ENCODE measurements at places on chromosomes 4 and X.
A peak's percentile ranks its signal among the peaks of the same experiment; 100 is the strongest.

GRCh38 chr4:82706349-82707000, 92.1 kb downstream of the SCD5 start:
- no peak for DNase-seq

DNA sequence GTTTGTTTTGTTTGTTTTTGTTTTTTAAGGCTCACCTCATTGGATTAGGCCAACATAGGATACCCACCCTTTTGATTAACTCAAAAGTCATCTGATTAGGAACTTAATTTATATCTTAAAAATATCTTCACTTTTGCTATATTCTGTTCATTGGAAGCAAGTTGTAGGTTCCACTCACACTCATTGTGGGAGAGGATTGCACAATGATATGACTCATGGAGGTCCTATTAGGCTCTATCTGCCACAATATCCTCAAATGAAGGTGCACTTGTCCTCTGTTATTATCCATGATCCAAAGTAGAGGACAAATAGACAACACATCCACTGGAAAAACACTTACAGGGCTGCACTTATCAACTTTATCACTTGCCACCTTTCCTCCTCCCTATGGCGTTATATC, 60.5 kb upstream of the ADAMTS3 start:
- DNase-seq: no peak

GRCh38 chr4:113358784-113359183, 309.3 kb downstream of the ANK2 start:
- DNase-seq: no peak

DNA sequence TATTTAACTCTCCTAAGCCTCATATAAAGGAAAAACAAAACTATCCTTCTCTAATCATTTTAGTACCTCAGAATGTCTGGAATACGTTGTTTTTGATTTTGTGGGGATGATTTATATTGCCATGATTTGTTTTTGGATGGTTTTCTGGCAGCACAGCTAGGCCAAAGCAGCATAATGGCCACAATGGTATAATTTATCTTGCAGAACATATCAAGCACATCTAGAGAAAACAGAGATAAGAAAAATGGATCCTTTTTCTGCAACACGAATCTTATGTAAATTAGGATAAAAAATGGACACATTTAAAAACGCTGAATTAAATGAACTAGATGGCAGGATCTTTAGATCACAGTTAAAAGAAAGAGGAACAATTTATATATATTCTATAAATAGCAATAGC, 269.9 kb upstream of the FAT4 start:
- DNase-seq: no peak

DNA sequence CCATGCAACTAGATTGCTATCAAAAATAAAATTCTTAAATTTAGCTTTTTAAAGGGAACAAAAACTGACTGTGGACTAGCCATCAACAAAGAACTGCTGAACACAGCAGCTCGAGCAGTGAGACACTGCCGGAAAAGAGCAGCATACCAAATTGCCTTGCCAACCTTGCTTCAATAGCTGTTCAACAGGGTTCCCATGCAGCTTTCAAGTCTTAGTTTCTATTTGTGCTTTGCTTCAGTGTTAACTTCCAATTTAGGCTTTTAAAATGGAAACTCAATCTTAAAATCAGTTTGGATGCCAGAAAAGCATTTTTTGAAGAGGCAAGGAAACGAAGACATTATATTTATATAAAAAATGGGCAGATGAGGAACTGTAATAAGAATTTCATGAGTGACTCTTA, 463.4 kb upstream of the MAGEB18 start:
- DNase-seq: no peak

DNA sequence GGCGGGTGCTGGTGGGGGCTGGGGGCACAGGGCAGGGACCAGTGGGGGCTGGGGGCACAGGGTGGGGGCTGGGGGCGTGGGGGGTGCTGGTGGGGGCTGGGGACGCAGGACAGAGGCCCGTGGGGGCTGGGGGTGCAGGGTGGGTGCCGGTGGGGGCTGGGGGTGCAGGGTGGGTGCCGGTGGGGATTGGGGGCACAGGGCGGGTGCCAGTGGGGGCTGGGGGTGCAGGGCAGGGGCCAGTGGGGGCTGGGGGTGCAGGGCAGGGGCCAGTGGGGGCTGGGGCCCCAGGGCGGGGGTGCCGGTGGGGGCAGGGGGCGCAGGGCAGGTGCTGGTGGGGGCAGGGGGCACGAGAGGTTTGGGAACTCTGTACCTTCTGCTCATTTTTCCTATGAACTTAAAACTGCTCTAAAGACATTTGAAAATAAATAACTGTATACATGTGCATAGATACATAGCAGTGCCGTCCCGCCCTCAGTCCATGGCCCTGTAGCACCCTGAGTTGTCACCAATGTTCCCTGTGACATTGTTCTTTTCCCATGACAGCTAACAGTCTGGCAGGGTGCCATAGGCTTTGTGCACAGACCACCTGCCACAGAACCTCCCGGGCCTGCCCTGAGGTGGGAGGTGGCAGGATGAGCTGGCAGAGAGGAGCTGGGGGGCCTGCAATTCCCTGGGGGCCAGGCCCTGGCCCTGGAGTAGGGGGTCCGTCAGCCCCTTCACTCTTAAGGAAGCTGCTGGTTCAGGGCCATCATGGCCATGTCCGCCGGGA, 35.6 kb upstream of the ADRA2C start:
- no peak for DNase-seq

- DNase-seq: no peak
Measured at GRCh38 chr4:3713817-3714641, 52.2 kb upstream of the ADRA2C start.

DNA sequence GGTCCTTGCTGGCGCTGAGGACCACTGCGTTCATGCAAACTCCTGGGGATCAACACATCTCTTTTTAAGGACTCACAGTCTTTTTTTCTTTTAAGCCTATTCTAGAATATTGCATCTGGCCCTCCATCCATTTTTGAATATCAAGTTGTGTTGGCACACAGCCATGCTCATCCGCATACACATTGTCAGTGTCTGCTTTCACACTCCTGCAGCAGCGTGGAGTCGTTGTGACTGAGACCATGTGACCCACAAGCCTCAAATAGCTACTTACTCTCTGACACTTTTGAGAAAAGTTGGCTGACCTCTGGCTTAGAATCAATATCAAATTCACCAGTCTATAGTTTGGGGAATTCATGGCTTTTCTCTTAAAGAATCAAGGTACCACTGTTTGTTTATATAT, 191.8 kb upstream of the S100G start:
- no peak for DNase-seq

GRCh38 chr4:169987327-169988228, 38.6 kb downstream of the MFAP3L start:
- DNase-seq: no peak

DNA sequence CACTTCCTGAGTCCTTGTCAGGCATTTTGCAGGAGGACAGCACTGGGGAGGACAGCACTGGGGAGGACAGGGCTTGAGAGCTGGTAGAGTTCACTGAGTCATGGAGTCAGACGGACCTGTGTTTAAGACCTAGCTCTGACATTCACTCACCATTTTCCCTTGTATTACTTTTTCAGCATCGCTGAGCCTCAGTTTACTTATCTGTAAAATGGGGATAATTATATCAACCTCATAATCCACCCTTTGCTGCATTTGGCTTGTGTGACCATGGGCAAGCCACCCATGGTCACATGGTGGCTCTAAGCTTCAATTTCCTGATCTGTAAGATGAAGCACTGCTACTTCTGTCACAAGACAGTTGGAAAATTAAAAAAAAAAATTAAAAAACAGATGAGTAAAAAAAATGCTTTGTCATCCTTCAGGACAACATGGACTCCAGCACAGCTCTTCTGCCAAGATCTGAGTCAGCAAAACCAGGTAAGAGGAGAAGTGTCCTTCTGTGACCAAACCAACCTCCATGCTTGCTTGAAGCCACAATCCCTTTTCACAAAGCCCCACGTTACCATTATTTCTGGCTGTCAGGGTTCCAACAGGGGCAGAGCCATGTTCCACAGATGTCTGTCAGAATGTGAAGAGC, 275.5 kb downstream of the RAB28 start:
- no peak for DNase-seq

DNA sequence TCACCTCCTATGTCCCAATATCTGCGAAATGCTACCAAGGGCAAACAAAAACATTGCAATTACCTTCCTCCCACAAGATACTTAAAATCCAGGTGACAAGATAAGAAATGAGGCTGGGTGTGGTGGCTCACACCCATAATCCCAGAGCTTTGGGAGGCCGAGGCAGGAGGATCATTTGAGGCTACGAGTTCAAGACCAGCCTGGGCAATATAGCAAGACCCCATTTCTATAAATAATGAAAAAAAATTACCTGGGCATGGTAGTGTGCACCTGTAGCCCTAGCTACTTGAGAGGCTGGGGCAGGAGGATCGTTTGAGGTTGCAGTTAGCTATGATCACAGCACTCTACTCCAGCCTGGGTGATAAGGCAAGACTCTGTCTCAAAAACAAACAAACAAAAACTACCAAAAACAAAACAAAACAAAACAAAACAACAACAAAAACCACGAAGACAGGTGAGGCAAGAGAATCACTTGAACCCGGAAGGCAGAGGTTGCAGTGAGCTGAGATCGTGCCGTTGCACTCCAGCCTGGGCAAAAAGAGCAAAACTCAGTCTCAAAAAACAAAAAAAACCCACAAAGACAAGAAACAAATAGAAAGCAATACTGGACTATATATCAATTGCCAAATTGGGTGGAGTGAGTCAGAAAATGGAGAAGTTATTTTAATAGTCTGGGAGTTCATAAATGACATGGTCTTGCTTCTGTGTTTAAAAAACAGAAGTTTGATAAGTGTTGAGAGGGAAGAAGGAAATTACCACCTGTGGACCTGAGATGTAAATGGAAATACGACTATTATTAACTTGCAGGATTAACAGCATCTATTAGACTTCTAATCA, 176.5 kb downstream of the FBXW7 start:
- no peak for DNase-seq

DNA sequence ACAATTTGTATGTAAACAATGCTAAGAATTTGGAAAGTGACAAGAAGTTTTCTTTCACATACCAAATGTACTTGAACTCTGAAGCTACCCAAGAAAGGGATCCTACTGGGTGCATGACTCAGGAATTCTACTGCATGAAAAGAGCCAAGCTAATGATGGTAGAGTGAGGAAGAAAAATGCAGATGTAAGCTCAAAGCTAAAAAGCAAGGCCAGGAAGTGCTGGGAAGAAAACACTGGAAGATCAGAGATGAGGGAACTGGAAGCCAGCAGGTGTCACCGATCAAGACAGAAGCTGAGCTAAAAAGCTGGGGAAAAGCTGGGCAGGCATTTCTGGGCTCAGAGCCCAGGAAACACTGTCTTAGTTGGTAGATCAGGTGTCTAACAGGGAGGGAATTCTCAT, 449.1 kb downstream of the NKX6-1 start:
- no peak for DNase-seq

DNA sequence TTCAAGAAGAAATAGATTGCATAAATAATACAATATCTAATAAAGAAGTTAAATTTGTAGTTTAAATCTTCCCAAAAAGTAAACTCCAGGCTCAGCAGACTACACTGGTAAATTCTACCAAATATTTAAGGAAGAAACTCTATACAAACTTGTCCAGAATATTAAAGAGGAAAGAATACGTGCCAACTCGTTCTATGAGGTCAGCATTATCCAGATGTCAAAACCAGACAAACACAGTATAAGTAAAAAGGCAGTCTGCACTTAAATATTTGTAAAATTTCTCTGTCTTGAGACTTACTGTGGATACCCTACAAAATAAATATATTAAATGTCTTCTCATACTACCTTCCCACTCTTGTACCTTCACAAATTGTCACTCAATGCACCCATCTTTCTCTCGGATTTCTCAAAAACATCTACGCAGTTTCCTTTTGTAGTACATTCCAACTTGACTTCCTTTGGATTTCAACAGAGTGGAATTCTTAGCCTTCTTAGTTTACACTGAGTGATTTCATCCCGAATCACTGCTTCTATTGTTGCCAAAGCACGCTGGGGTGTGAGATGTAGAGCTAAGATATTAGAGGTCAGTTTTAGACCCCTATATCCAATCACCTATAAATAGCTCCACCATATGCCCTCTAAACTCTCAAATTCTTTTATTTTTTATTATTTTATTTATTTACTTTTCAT, 71.6 kb upstream of the MAB21L2 start:
- no peak for DNase-seq

GRCh38 chrX:31508338-31508737, 436.5 kb upstream of the FTHL17 start:
- no peak for DNase-seq

DNA sequence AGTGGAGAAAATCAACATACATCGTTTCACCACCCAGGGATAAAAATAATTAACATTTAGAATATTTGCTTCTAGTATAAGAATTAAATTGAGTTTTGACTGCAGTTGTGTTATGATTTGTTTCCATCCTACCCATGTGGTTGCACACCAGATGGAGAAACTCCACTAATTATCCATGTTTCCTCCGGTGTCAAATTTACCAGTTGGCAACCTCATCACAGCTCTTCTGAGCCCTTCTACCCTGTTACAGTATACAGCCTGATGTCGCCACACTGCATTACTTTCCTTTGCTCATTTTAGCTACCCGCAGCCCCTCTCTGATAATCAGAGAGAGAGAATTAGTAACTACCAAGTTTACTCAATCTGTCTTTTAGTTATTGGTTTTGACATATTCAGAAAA, 411.2 kb downstream of the DTHD1 start:
- no peak for DNase-seq

DNA sequence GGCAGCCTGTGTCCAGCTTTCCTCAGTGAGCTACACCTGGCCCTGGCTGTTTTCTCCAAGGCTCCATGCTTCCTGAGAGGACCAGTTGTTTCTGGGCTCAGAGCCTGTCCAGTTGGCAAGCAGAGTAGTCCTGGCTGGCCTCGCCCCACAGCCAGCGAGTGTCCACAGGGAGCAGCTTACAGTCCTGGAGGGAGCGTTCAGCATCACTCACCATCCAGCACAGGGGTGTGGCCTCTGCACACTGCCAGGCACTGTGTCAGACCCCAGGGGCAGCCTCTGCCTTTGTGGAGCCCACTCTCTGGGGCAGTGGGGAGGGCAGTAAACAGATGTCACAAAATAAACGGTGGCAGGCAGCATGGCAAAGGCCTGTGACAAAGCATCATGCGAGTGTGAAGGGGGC, 23.9 kb downstream of the EVC start:
- no peak for DNase-seq

DNA sequence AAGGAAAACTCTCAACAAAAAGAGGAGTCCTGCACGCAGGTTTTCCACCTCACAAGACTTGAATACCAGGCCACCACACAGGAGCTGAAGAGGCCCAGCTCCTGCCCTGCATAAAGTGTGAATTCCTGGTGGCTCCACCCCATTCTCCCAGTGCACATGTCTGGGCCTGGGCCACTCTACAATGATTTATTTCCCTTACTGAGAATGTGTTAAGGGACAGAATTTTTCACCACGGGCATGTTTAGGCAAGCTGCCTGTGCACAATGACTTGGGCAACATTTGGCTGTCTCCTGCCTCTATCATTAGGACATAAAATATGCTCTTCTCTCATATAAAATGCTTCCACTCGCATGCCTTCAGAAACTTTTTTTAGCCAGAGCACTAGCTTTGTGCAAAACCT, 197.1 kb downstream of the SLC7A11 start:
- DNase-seq: no peak

- peak; percentile 50 for DNase-seq
Measured at GRCh38 chrX:129905787-129906580, at the start of gene UTP14A. Gene UTP14A, plus strand, starts transcription at chrX:129906164. Its CDS starts 47 bp downstream, at chrX:129906211.

GRCh38 chr4:103405415-103405814, 207.3 kb upstream of the CENPE start:
- DNase-seq: no peak

- no peak for DNase-seq
Measured at GRCh38 chr4:304969-305680, at the start of gene ZNF732. Gene ZNF732, minus strand, starts transcription at chr4:305474. Its CDS starts 164 bp downstream, at chr4:305310.
